ENCODE measurements at places on chromosomes 2 and 18.

DNA sequence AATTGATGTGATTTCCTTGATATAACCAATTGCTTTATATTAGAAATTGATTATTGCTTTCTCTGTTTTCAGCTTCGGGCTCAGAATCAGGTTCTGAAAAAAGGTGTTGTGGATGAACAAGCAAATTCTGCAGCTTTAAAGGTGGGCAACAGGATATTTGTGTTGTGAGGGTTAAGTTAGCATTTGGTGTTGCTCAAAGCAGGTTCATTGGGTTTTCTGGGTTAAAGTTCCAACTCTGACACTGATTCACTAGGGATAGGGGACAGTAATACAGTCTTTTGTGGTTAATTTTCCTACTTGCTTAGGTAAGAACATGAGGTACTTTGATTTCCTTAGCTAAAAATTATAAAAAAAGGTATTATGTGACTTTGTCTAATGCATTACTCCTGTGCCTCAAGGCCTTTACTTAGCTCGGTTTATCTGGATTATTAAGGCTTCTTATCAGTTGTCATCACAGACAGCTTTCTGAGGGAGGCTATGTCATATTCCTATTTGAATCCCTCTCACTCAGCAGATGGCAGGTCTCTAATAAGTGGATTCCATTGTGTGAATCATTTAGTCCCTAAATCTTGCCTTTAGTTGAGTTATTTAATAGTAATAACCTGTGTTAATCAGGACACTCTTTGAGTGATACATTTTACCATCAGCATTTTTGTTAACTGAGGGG lies 78.9 kb upstream of the STON1 start:
- no peak for DNase-seq

- no peak for DNase-seq
Observed at GRCh38 chr2:37869771-37870170, 55.3 kb upstream of the RMDN2 start.

DNA sequence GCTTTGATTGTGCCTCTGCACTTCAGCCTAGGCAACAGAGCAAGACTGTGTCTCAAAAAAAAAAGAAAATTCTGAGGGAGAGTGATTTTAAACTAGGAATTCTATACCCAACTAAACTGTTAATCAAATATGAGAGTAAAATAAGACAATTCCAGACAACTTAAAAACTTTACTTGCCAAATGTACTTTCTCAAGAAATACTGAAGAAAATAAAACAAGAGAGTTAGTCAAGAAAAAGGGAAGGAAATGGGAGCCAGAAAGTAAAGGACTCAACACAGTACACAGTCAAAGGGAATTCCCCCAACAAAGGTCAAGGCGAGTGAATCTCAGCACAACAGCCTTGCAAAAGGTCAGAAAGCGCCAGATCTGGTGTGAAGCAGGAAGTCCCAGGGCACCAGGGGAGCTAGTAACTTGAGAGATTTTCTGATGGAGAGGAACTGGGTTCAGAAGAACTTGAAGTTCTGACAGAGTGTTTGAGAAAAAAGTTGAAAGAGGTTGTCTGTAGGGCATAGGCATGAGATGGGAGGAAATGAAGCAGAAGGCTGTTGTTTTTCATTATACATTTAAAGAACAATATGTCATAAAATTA lies 22.6 kb upstream of the TBC1D8 start:
- no peak for DNase-seq

GRCh38 chr2:62467100-62467474 lies 38.9 kb downstream of the TMEM17 start:
- DNase-seq, result no peak

- DNase-seq, result no peak
Observed at GRCh38 chr2:228720895-228721294, 539.4 kb upstream of the SPHKAP start.

GRCh38 chr2:184363213-184363612 lies 235.1 kb upstream of the ZNF804A start:
- peak; percentile 6 for DNase-seq

DNA sequence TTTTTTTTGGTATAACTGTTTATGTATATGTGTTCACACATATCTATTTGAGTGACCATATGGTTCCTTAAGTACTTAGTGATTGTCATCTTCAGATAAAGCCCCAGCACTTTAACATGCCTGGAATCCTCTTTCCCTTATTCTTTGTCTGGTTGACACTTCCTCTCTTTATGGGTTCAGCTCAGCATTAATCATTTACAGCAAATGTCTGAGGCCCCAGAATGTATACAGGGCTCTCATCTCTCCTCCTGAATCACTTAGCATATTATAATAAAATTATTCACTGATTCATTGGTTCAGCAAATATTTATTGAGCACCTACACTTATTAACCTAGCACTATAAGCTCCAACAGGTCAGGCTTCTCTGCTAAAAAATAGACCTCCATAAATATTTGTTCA lies 43.5 kb upstream of the CD28 start:
- no peak for DNase-seq
